Stimulated activated CD8-positive, alpha-beta memory T cell treated with anti-CD3 and anti-CD28 coated beads, Interleukin-15, amount 100 ng/mL, for 1 hour (primary cell): ENCODE measurements at places on chromosomes 13 and 19.
A peak's percentile ranks its signal among the peaks of the same experiment; 100 is the strongest.

- peak; percentile 5 for DNase-seq
These were observed 224.5 kb downstream of the B3GLCT start for GRCh38 chr13:31424130-31424729.

GRCh38 chr13:39282400-39282972 lies 244.2 kb downstream of the NHLRC3 start:
- DNase-seq, result no peak

DNA sequence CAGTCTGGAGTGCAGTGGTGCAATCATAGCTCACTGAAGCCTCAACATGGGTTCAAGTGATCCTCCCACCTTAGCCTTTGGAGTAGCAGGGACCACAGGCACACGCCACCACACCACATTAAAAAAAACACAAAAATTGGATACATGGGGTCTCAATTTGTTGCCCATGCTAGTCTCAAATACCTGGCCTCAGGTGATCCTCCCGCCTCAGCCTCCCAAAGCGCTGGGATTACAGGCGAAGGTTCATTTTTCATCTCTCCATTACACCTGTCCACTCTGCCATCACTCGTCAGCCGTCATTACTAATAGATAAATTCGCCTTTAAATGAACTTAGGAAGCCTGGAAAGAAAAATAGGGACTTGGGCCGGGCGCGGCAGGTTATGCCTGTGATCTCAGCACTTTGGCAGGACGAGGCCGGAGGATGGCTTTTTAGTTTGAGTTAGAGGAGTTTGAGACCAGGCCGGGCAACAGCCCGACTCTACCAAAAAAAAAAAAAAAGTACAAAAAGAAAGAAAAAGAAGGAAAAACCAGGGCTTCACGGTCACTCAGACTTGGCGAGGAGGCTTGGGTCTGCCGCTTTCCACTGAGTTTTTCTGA lies 685 bp upstream of the SUPT5H start:
- no peak for DNase-seq

- DNase-seq, result no peak
These were observed 14.2 kb downstream of the TUBGCP3 start for GRCh38 chr13:112573710-112574109.

GRCh38 chr19:9627856-9628255 lies 6.8 kb upstream of the ZNF561 start:
- no peak for DNase-seq

GRCh38 chr19:8367327-8368001 lies 3.5 kb downstream of the ANGPTL4 start:
- DNase-seq, result no peak

- no peak for DNase-seq
These were observed 1713.2 kb upstream of the SLC10A2 start for GRCh38 chr13:104779311-104779993.

- no peak for DNase-seq
These were observed 37.2 kb downstream of the COL4A2 start for GRCh38 chr13:110344320-110344719.

- no peak for DNase-seq
These were observed 178.3 kb upstream of the MYO16 start for GRCh38 chr13:108451121-108451520.

- DNase-seq, result no peak
These were observed 13.6 kb downstream of the C19orf25 start for GRCh38 chr19:1465191-1466016.

GRCh38 chr19:49766930-49767299 lies at the start of gene AP2A1:
AP2A1 (plus strand) TSS chr19:49767001; CDS start chr19:49767134, 133 bp downstream.
- no peak for DNase-seq

DNA sequence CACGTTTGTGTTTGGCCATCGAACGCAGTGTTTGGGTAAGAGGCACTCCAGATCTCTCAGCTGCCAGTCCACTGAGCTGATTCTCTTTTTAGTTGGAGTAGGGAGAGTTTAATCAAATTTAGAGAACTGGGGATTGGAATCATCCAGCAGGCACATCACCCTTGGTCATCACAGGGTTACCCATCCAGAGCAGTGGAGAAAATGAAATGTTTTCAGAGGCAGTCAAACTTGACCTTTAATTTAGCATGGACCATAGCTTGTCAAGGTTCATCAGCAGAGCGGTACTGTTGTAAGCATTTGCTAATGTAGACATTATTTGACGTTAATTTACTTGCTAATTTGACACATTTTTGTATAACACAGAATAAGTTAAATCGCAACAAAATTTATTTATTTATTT lies 18.4 kb upstream of the FRY start:
- no peak for DNase-seq

DNA sequence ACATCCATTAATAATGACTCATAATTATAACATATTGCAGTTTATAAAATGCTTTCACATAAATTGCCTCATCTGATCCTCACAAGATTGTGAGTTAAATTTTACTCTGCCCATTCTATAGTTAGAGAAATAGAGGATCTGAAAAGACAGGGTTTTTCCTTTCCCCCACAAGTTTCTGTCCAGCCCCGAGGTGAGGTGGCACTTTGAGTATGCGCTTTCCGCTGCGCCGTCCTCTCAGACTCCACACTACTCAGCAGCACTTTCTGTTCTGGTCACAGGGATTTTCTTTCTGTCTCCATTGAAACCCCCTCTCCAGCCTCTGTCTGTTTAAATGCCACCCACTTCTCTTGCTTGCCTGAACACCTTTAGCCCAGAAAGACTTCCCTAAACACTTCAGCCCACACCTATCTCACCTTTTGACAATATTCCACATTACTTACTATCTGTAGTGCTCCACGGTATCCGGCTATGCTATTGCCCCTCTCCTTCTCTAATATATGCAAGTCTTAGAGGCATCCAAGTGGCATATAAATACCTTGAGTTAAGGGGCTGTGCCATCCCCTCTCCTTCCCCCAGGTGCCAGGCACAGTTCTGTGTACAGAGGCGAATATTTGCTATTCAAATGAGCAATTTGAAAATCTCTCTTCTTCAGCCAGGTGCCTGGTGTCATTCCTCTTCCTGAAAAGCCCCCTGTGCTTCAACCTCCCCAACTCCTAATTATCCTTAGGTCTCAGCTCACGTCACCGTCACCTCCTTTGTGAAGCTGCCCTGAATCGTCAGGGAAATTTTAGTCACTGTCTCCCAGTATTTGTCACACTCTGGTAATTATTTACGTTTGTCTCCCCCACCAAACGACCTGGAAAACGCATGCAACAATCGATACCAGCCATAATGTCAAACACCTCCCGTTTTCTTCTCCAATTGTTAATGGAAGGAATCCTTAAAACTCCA lies 268.7 kb downstream of the NHLRC3 start:
- DNase-seq, result no peak

- no peak for DNase-seq
These were observed 26.5 kb downstream of the SH3GL1 start for GRCh38 chr19:4373601-4374497.

GRCh38 chr13:109547942-109548341 lies 238.4 kb downstream of the IRS2 start:
- no peak for DNase-seq

GRCh38 chr13:25902455-25902854 lies 149.4 kb downstream of the SHISA2 start:
- DNase-seq, result no peak

DNA sequence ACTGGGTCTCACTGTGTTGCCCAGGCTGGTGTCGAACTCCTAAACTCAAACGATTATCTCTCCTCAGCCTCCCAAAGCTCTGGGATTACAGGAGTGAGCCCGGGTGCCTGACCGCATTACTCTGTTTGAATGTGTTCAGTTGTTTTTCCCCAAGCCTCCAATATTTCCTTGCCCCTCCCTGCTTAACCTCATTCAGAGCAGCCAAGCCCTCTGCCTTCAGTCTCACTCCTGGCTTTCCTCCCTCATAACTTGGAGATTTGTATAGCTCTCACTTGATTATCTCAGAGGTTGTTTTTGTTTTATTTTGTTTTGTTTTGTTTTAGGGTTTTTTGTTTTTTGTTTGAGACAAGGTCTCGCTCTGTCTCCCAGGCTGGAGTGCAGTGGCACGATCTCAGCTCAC lies 11.4 kb downstream of the EPHX3 start:
- no peak for DNase-seq

DNA sequence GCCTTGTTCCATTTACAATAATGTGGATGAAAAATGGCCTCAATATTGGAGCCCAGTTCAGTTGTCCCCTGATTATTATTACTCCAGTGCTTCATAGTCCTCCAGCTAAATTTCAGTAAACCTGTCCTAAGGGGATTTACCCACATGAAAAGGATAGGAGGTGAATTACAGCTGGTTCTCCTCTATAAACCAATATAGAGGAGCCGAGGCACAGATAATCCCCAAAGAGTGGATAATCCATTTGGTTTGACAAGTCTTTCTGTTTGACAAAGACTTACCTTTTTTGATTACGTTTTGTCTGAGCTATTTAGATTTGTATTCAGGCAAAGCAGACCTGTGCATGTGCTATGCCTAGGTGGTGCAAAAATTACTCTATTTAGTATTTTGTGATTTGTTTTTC lies 2.7 kb downstream of the CNMD start:
- no peak for DNase-seq

GRCh38 chr13:67200183-67200582 lies 30.0 kb downstream of the PCDH9 start:
- no peak for DNase-seq

DNA sequence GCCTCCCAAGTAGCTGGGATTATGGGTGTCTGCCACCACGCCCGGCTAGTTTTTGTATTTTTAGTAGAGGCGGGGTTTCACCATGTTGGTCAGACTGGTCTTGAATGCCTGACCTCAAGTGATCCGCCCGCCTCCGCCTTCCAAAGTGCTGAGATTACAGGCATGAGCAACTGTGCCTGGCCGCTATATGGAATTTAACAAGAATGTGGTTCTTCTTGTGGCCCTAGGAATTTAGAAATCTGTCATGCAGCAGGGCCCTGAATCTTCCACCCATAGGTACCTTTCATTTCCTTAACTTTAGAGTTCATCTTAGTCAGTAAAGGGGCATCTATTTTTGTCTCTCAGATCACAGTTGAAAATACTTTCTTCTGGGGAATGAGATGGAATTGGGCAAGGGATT lies 25.6 kb upstream of the NDFIP2 start:
- no peak for DNase-seq

GRCh38 chr13:80603351-80603750 lies 262.4 kb upstream of the SPRY2 start:
- no peak for DNase-seq

DNA sequence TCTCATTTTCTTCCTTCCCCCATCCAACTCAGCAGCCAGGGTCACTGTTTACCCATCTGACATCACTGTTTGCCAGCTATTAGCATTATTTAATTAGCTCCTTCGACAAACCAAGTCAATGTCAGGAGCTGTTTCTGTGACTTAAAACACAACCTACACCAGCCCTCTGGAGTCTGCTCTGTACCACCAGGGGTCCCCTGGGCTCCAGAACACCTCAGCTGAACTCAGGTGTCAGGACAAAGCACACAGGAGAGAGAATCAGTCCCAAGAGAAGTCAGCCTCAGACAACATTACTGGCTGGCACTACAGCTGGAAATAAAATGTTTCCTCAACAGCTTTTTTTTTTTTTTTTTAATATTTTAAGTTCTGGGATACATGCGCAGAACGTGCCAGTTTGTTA lies 45.1 kb downstream of the DCLK1 start:
- no peak for DNase-seq

- DNase-seq, result no peak
These were observed 90.7 kb downstream of the GNG7 start for GRCh38 chr19:2611483-2612464.

GRCh38 chr13:56670563-56670962 lies 470.2 kb upstream of the PRR20A start:
- no peak for DNase-seq

DNA sequence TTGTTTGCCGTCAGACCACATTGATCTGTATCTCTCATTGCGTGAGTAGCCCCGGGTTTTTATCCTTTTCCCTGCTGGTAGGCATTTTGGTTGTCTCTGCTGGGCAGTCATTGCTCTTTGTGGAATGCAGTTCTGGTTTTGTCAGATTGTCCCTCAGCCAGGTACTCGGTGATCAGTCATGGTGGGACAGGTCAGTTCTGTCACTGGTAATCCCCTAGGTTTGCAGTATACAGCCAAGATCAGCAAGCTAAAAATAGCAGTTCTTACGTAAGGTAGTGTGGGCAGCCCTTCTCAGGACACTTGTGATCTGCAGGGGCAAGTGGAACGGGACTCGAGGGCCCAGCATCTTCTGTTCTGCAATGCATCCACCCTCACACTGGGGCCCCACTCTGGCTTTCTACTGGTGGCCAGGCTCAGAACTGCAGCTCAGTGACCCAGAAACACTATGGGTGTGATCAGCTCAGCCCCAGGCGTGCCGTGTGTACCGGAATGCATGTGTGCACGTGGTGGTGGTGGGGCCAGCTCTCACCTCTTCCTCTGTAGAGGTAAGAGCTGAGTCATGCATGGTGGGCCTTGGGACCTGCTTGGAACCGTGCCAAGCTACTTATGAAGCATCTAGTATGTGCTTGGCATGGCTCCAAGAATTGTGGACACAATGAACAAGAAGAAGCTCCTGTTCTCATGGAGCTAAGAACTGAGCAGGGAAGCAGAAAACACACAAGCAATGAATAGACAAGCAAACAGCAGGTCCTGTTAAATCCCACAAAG lies 6.3 kb downstream of the PLEKHF1 start:
- DNase-seq, result peak; percentile 66

DNA sequence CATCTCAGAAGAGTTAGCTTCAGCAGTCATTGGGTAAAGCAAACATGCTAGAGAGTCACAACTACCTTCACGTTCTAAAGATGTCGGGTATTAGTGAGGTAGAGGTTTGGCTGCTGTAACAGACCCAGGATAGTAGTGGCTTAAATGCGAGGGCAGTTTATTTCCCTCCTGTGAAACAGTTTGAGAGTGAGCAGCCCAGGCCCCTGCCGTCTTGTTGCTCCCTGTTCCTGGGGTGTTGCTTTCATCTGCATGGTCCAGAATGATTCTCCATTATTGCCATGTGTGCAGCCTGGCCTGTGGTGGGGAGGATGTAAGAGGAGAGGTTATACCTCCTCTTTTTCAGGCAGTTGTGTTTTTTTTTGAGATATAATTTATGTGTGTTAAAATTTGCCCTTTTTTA lies 63.7 kb downstream of the SIPA1L3 start:
- DNase-seq, result no peak

- no peak for DNase-seq
These were observed 23.2 kb downstream of the ZMYM2 start for GRCh38 chr13:19981685-19982238.

GRCh38 chr13:32883474-32883873 lies 132.7 kb upstream of the KL start:
- no peak for DNase-seq

GRCh38 chr19:28609944-28610343 lies 603.0 kb downstream of the UQCRFS1 start:
- DNase-seq, result no peak

GRCh38 chr19:14061751-14062557 lies at the start of gene PALM3:
PALM3 (minus strand) TSS chr19:14062076; CDS start chr19:14061980, 96 bp downstream.
- DNase-seq, result no peak

GRCh38 chr19:9849791-9850190 lies 14.7 kb downstream of the PIN1 start:
- no peak for DNase-seq

GRCh38 chr13:100506600-100507422 lies 81.8 kb downstream of the GGACT start:
- no peak for DNase-seq

DNA sequence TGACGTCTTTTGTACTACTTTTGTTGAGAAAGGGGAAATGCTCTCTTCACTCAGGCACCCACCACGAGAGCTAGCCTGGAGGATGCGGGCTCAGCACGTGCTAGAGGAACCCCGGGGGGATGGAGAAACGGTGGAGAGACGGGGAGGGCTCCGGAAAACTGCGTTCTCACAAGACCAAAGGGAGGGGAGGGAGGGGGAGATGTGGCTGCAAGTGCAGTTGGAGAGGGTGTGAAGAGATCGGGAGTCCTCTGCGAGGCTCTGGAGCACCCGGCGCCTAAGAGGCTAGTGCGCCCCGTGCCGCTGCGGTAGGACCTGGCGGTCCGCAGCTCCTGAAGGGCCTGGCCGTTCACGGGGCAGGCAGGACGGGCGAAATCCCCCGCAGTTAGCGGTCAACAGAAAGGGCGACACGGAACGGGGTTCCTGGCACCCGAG lies 43.4 kb upstream of the XPO4 start:
- no peak for DNase-seq
